ENCODE measurements at places on chromosomes 3 and 15. TPM values are rescaled to one million over a fixed set of nuclear protein-coding genes. Genes with fewer than 3 reads are reported as not detected.

Gene CCR2
- not detected for total RNA-seq

Gene CALML4
- total RNA-seq = 2.9 TPM

Gene AHSG
- not detected for total RNA-seq

Gene TLR9
- total RNA-seq = not detected

Gene PLAAT1
- 0.19 TPM for total RNA-seq

Gene IQCF5
- total RNA-seq = not detected

Gene AGBL1
- total RNA-seq = not detected

Gene TMEM158
- total RNA-seq = 4.3 TPM

Gene TMC3
- total RNA-seq = not detected

Gene PIK3CB
- 14.0 TPM for total RNA-seq

Gene VGLL4
- 23.9 TPM for total RNA-seq

Gene SKOR1
- total RNA-seq = not detected

Gene AMT
- total RNA-seq = 1.9 TPM

Gene CELSR3
- total RNA-seq = 1.0 TPM

Gene UROC1
- total RNA-seq = not detected

Gene LIPH
- 0.11 TPM for total RNA-seq

Gene TOPAZ1
- total RNA-seq = not detected

Gene LRRK1
- 8.0 TPM for total RNA-seq

Gene SERPINI2
- not detected for total RNA-seq

Gene IGF2BP2
- total RNA-seq = 116 TPM

Gene ZNF80
- total RNA-seq = not detected

Measured in hair follicular keratinocyte (primary cell).